ENCODE measurements at places on chromosomes 2 and 18.

DNA sequence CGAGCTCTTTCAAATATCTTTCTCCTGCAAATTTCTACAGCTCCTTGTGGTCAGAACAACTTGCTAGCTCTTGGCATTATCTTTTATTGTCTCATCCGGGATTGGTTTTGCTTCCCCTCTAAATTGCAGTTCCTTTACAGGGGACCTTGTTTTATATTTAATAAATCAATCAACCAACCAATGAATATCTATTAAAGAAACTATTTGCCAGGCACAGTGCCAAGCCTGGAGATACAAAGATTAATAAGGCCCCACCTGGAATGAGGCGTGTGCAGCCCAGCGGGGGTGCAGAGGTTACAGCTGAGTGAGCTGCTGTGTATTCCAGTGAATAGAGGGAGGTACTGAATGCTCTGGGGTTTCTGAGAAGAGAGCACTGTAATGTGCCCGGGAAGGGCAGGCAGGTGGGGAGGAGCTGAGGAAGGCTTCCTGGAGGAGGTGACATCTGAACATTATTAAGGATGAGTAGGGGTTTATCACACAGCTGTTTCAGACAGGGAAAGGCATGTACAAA, 51.8 kb downstream of the LIPG start:
- peak; percentile 51 for DNase-seq

- DNase-seq = no peak
Measured at GRCh38 chr18:56579451-56579850, 58.9 kb downstream of the TXNL1 start.

GRCh38 chr2:206939340-206939739, at the start of gene CPO:
TSS of gene CPO (plus strand) at chr2:206939518. CDS start at chr2:206939600, 82 bp downstream.
- no peak for DNase-seq

DNA sequence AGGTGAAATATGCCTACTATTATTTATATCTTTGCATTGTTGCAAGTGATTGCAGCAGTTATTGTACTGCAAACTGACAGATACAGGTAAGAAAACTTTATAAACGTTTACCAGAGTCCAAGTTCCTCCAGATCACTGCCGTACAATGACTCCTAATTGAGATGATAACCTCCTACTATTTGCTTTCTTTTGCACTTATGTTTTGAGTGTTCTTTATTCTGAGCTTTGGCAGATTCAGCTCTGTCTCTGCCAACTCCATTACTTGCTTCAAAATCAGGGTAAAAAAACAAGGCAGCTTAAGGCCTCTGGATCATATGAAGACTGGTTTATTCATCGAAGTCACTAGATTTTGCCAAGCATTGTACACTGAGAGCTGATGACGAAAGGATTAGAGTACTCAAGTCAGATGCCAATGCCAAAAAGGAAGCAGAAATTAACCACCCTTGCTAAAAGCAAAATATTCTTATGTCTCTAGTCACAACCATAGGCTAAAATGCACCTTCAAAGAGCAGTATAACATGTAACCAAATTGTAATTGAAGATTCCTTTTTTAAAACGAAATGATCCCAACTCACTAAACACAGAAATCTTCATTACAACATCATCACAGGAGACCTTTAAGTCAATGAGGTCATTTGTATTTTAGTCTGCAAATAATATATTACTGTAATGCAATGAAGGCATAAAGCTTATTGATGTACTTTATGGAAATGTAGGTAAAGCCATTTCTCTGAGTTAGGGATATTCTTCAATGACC, 10.5 kb upstream of the IKZF2 start:
- no peak for DNase-seq

GRCh38 chr2:1011006-1011405, 60.4 kb downstream of the SNTG2 start:
- no peak for DNase-seq

Data from iPS-NIHi11 (cell line).